A549 treated with DMSO at 1 μM for 4 hours (cell line): ENCODE measurements at places on chromosomes 1 and 21. TPM values are rescaled to one million over a fixed set of nuclear protein-coding genes. Genes with fewer than 3 reads are reported as not detected.

The CD1E gene
- not detected in 5 replicates for total RNA-seq

The TRABD2B gene
- 0.20 to 0.72 TPM (median 0.34 TPM) in 5 replicates for total RNA-seq

The NR1I3 gene
- 0.21 TPM in 1 of 5 replicates, not detected in the others for total RNA-seq

The ATP1A4 gene
- not detected in 5 replicates for total RNA-seq

The CASZ1 gene
- total RNA-seq: 1.3 to 2.4 TPM (median 2.1 TPM) in 5 replicates
